ENCODE measurements at places on chromosomes 3 and 15.
A peak's percentile ranks its signal among the peaks of the same experiment; 100 is the strongest.

- no peak for DNase-seq
Measured at GRCh38 chr15:59311195-59311594, 61.5 kb downstream of the MYO1E start.

GRCh38 chr3:31813197-31813596, 167.9 kb downstream of the OSBPL10 start:
- no peak for DNase-seq

DNA sequence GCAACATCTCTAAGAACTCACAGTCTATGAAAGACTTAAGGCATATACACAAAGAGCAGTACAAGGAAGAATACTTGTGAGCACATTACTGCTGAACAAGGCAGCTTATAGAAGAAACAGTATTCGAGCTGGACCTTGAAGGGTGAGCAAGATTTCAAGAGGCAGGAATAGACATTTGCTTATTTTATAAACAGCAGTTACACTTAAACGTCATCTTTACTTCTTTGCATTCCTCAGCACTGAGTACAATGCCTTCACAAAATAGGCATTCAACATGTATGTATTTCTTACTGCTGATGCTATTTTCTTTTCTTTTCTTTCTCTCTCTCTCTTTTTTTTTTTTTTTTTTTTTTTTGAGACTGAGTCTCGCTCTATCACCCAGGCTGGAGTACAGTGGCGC, 205.8 kb downstream of the ZIC4 start:
- DNase-seq = no peak

GRCh38 chr3:54514416-54514815, 392.1 kb downstream of the CACNA2D3 start:
- DNase-seq = no peak

DNA sequence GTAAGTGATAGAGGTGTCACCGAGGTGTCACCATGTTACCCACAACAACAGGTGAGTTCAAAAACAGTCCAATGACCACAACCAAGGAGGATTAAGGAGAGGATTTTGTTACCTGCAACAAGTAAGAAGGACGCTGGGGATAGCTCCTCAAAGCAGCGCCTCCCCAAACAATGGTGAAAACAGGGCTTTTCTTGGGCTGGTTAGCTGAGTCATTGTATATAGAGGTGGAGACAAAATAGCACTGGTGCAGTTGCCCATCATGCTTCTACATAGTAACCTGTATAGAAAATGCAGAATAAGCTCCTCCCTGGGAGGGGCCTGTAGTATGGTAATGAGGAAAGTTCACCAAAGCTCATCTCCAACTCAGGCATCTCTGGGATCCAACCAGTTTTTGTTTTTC, 116.9 kb upstream of the EIF1B start:
- no peak for DNase-seq

GRCh38 chr3:16180737-16181134, 6.3 kb downstream of the GALNT15 start:
- DNase-seq = no peak

DNA sequence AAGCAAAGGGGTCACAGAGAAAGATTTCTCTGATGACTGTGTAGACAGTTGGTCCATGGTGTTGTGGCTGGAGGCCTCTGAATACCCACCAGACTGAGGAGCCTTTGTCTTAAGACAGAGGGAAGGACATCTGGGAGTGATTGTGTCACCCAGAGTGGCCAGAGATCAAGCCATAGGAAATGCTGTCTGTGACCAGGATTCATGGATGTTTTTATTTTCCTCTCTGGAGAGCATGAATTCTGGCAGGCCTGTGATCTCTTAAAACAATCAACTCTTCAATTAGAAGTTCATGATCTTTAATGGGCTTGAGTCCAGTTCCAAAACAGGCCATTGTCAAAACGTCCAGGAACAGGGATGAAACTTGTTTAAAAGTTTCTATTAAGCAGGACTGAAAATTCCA, 198.9 kb upstream of the CTDSPL start:
- DNase-seq = no peak

- no peak for DNase-seq
Measured at GRCh38 chr3:175940881-175941280, 1081.7 kb downstream of the NAALADL2 start.

DNA sequence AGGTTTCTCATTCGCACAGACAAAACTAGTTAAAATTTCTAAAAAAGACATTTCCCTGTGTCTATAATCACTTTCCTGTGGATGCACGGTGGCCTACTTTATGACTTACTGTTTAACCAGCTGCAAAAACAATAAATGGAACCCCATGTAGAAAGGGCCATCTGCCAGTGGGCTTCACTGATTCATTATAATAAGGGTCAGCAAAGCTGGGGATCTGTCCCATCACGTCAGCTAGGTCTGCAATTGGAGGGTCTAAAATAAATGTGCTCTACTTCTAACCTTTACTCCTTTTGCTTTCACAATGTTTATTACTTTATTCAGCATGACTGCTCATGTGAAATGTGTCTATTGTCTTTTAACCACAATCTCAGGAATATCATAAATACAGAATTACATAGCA, 43.1 kb upstream of the NMD3 start:
- DNase-seq = no peak

GRCh38 chr15:43095708-43096347, 10.0 kb downstream of the UBR1 start:
- no peak for DNase-seq

DNA sequence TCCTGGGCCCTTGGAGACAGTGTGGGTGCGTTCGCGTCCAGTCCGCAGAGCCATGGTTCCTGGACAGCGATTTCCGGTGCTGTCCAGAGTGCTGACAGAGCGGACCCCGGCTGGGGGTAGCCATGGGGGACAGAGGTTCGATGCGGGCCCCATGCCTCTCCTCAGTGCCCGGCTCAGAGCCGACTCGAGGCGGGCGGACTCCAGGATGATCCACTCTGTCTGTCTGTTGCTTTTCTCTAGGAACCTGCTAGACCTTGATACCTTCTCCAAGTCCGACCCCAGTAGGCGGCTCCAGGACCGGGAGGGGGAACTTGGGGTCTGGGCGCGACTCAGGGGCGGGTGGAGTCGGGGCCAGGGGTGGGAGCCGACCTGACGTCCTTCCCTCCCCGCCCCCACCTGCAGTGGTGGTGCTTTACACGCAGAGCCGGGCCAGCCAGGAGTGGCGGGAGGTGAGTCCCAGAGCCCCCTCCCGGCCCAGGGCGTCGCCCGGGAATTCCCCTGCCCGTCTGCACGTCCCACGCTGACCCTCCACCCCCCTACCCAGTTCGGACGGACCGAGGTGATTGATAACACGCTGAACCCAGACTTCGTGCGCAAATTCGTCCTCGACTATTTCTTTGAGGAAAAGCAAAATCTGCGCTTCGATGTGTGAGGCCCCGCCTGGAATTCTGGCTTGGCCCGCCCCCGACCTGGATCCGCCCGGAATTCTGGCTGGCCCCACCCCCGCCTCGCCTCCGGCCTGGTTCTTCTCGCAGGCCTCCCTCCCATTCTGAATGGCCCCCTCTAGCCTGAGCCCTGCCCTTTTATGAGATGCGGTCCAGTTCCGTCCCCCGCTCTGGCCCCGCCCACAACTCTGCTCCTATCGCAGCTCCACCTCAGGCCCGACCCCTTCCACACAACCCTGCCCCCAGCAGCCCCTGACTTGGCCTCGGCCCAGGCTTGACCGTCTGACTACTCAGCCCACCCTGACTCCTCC, 1.0 kb downstream of the CPNE9 start:
- peak; percentile 50 for DNase-seq

- DNase-seq = no peak
Measured at GRCh38 chr15:58628206-58628947, 121.1 kb downstream of the ADAM10 start.

DNA sequence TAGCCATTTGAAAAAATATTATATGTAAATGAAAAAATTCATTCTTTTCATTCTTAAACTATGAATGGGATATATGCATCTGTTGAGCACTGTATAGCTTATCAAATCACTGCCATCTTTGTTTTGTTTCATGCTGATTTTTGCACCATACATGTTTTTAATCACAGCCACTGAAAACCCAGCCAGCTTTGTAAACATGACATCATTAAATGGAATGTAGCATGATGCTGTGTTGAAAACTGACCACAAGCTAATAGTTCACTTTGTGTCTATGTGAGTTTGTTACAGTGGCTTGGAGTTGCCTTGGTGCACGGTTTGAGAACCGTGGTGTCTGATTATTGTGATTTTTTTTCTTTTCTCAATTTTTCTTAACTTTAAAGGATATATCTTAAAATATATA, 75.7 kb downstream of the GMPS start:
- DNase-seq = no peak

DNA sequence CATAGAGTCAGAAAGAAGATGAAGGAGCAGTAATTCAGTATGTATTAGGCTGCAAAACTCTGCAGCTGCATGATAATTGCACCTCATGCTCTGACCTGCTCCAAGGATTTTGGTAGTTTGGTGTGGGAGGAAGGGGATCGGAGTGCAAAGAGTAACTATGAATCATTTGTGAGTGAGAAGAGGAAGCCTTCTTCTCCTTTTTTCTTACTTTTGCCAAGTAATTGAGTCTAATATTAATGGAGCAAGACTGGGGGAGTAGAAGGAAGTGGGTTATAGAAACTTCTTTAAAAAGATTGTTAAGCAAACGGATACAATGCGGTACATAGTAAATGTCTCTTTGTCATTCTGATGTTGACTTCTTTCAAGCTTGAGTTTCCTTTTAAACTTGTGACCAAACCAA, 276.5 kb downstream of the EDEM1 start:
- no peak for DNase-seq

DNA sequence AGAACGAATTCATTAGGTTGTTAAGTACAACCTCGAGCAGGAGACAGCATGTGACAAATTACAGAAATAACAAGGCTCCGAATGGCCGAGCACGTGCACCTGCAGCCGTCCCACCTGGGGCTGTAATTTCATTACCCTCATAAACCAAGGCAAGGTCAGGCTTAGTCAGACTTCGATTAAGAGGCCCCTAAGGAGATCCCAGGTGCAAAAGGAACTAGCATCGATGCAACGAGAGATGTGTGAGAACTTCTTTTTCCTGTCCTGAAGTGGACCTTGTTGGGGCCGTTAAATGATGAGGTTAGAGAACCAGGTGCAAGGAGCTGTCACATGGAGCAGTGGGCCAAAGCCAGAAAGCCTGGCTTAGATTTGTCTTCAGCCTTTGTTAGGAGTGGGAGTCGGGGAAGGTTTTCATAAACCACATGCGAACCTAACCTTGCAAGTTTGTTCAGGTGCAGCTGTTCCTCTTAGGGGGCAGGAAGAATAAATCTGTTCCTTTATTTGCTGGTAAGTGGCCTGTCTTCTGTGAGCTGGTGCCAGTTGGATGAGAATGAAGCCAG, 559.9 kb upstream of the MCTP2 start:
- DNase-seq = peak; percentile 71

GRCh38 chr3:40848421-40848820, 323.7 kb downstream of the ZNF621 start:
- DNase-seq = no peak

DNA sequence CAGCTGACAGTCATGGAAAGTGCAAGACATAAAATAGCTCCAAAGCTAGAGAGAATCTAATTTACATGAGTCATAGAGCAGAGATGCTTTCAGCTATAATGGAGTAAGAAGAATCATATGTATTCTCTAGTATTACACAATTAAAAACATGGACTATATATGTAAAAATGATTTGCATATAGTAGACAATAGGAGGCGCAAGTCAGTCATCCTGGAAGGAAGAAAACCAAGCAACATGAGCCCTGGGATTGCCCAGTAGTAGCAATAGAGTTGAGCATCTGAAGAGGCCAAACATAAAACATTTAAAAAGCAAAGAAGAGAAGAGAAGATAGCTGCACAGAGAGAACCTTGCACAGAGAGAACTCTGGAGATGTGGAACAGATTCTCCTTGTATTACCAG, 455.0 kb downstream of the EPHA3 start:
- no peak for DNase-seq

- peak; percentile 60 for DNase-seq
Measured at GRCh38 chr3:141308588-141309218, 59.6 kb upstream of the ZBTB38 start.

GRCh38 chr3:62665627-62666437, 209.4 kb downstream of the CADPS start:
- peak; percentile 70 for DNase-seq

- peak; percentile 96 for DNase-seq
Measured at GRCh38 chr3:172153335-172153861, 114.0 kb downstream of the FNDC3B start.

GRCh38 chr15:49628379-49628778, 7.5 kb downstream of the DTWD1 start:
- DNase-seq = no peak

DNA sequence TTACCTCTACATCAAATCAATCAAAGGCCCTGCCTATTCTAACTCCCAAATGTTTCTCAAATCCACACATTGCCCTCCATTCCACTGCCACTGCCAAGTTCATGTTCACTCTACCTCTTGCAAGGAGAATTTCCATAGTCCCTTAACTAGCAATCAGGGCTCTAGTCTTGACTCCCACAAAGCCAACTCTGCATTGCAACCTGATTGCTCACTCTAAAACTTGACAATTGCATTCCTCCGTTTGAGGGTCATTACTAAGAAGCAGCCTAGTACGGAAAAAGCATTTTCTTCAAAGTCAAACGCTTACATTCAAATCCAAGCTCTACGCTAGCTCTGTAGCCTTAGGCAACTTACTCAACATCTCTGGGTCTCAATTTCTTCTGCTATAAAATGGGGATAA, 1.2 kb downstream of the CPA3 start:
- DNase-seq = no peak

DNA sequence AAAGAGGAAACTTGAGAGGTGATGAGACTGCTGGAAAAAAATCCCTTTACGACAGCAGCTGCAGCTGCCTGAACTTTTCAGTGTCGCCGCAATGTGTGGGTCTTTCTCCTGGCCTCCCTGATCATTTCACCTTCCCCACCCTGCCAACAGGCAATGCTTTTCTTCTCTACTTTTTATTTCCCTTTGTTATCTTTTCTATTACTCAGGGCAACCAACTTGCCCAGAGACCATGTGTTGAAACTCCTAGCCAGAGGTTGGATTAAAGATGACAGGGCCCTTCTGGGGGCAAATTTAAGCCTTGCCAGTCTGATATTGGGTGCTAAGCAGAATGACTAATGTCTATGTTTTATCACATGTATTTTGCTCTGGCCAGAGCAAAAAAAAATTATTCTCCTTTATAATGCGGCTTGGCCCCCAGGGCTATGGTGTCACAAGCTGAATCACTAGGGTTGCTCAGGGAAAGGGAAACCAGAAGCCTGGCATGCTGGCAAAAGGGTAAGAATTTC, 51.5 kb upstream of the CFAP20DC start:
- DNase-seq = peak; percentile 19

DNA sequence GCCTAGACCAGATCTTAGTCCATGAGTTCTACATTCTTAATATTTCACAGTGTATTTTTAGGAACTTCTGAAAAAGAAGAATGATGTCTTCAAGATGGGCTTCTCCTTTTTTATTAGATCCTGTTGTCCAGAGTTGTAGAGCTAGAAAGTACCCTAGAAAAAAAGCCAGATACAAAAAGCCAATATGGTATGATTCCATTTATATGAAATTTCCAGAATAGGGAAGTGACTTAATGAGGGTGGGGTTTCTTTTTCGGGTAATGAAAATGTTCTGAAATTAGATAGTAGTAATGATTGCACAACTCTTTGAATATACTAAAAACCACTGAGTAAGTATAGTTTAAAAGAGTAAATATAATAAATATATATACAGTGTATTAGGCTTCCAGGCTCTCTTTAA, 116.9 kb downstream of the NFKBIZ start:
- DNase-seq = no peak

All from femur (tissue), 1 donor.